ENCODE measurements at places on chromosomes 2 and 18. TPM values are rescaled to one million over a fixed set of nuclear protein-coding genes. Genes with fewer than 3 reads are reported as not detected.

Gene TTC39C
- 14.6 TPM for total RNA-seq

Gene UGT1A10
- total RNA-seq = not detected

Gene TMEM163
- total RNA-seq = 31.9 TPM

Gene TEKT4
- total RNA-seq = 3.4 TPM

DNA sequence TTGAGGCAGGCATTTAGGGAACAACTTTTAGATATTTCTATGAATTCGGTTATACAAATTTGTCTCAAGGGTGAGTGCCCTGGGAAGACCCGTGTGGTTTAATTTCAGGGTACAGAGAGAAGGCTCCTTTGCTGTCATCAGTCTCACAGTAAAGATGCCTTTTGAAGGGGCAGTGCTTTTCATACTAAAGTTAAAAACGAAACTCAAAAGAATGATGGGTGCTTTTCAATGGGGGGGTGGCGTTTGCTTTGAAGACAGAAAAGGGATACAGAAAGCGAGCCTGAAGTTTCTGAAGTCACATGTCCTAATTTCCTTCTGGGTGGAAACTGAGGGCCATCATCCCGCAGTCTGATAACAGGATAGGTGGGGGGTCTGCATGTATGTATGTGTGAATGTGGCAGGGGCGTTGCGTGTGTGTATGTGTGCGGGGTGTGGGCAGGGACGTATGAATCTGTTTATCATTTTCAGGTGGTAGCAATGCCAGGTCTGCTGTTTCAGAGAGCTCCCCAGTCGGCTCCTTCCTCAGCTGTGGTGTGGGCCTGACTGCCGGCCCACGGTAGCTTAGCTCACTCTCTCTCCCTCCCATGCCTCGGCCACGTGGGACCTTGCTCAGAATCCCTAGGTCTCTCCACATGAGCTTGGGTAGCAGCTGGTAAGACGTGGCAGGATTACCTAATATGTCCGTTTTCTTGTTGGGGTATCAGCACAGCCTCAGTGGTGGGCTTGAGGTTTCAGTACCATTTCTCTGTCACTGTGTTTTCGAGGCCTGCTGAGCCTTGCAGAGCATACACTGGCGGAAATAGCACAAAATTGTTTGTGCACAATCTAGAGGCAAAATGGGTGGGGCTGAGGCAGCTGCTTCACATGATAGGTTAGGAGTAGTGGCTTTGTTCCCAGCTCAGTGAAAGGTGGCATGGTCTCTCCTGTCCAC is 32.7 kb downstream of the ARHGAP25 start:
- no peak for DNase-seq
- H3K36me3 ChIP-seq = no peaks in the 10 kb centered on the region
- H3K4me3 ChIP-seq = no peak overlapping the region
- H3K4me1 ChIP-seq = peaks cover 99% of the 10 kb centered on the region
- H3K27me3 ChIP-seq = no peaks in the 10 kb centered on the region
- H3K27ac ChIP-seq = peak overlapping the region; percentile 75

DNA sequence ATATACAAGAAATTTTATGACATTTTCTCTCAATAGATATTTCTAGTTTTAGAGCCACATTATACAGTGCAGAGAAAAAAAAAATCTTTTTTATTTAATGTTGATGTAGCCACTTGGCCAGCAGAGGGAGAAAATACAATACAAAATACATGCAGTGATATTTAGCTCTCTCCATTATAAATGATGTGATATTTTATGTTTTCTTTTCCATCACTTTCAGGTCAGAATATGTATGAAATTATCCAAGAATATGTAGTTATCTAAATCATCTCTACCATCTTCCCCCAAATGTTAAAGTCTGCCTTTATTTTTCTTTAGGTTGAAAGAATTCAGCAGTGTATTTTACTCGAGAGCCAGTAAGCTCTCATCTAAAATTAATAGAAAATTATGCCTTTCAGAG is 533.6 kb upstream of the FSHR start:
- no peak for DNase-seq
- H3K4me3 ChIP-seq = no peak overlapping the region
- no peaks in the 10 kb centered on the region for H3K36me3 ChIP-seq
- no peak overlapping the region for H3K27ac ChIP-seq
- H3K27me3 ChIP-seq = no peaks in the 10 kb centered on the region
- H3K4me1 ChIP-seq = no peaks in the 10 kb centered on the region

GRCh38 chr18:79950515-79951341 is 725 bp downstream of the SLC66A2 start:
- H3K4me1 ChIP-seq = peaks cover 59% of the 10 kb centered on the region
- peak; percentile 74 for DNase-seq
- no peaks in the 10 kb centered on the region for H3K27me3 ChIP-seq
- H3K36me3 ChIP-seq = peaks cover 13% of the 10 kb centered on the region
- peak overlapping the region; percentile 89 for H3K4me3 ChIP-seq

- no peaks in the 10 kb centered on the region for H3K36me3 ChIP-seq
- peak overlapping the region; percentile 41 for H3K27ac ChIP-seq
- no peaks in the 10 kb centered on the region for H3K27me3 ChIP-seq
- no peak for DNase-seq
- peaks cover 5% of the 10 kb centered on the region for H3K4me1 ChIP-seq
These were observed 381.8 kb upstream of the SMIM21 start for GRCh38 chr18:75809151-75809925.

GRCh38 chr18:58770601-58771000 is 94.1 kb upstream of the ZNF532 start:
- H3K4me1 ChIP-seq = peaks cover 11% of the 10 kb centered on the region
- no peak overlapping the region for H3K4me3 ChIP-seq
- DNase-seq = no peak
- H3K27me3 ChIP-seq = peaks cover 8% of the 10 kb centered on the region

- no peak overlapping the region for H3K4me3 ChIP-seq
- H3K27ac ChIP-seq = no peak overlapping the region
- DNase-seq = no peak
- peaks cover 32% of the 10 kb centered on the region for H3K27me3 ChIP-seq
These were observed 17.3 kb downstream of the ESPNL start for GRCh38 chr2:238117199-238118154.

Measured in lower lobe of right lung (tissue), 2 donors.